ENCODE measurements at places on chromosomes 2 and 18. TPM values are rescaled to one million over a fixed set of nuclear protein-coding genes. Genes with fewer than 3 reads are reported as not detected.

- no peak for DNase-seq
Observed at GRCh38 chr18:29009250-29009803, 832.4 kb upstream of the CDH2 start.

- no peak for DNase-seq
Observed at GRCh38 chr2:157443795-157444640, at the start of gene CYTIP. TSS of gene CYTIP (minus strand) at chr2:157444089. CDS start at chr2:157444020, 69 bp downstream.

DNA sequence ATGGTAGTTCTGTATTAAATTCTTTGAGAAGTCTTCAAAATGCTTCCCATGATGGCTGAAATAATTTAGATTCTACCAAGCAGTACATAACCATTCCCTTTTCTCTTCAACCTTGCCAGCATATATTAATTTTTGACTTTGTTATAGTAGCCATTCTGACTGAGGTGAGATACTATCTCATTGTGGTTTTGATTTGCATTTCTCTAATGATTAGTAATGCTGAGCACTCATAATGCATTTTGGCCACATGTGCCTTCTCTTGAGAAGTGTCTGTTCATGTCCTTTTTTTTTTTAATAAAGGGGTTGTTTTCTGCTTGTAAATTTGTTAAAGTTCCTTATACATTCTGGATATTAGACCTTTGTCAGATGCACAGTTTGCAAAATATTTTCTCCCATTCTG, 173.9 kb downstream of the CALCRL start:
- no peak for DNase-seq

Gene MPHOSPH10
- 46.4 TPM for total RNA-seq

Gene MOCOS
- 3.3 TPM for total RNA-seq

Gene LTBP1
- 12.1 TPM for total RNA-seq
